Stimulated activated CD4-positive, alpha-beta T cell treated with anti-CD3 and anti-CD28 coated beads, Interleukin-1b, Interleukin-23, amount 100 ng/mL, for 1 hour (primary cell): ENCODE measurements at places on chromosomes 11 and 22.

- DNase-seq, result no peak
These were observed 56.3 kb upstream of the ZBTB44 start for GRCh38 chr11:130370845-130371590.

DNA sequence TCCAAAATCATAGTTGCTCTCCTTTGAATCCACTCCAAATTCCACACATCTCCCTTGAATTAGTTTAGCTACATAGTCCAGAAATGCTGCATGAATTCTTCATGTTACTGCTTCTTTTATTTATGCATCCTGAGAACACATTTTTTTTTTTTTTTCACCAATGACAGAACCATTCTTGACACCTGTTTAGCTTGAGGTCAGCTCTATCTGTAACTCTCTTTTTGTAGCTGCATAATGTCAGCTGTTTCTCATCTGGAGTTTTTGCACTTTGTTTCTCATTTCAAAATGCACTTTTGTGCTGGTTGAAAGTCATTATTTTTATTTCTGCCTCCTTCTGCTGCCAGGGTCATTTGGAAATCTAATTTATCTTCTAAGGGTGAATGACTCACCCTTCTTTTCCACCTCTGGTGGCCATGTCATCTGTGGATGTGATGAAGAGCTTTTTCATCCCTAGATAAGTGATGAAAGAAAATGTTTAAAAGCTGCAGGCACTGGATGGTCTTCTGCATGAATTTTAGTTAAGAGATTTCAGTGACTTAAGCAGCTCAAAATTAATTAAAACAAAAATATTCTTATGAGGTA lies 93.7 kb downstream of the JRKL start:
- DNase-seq, result no peak

DNA sequence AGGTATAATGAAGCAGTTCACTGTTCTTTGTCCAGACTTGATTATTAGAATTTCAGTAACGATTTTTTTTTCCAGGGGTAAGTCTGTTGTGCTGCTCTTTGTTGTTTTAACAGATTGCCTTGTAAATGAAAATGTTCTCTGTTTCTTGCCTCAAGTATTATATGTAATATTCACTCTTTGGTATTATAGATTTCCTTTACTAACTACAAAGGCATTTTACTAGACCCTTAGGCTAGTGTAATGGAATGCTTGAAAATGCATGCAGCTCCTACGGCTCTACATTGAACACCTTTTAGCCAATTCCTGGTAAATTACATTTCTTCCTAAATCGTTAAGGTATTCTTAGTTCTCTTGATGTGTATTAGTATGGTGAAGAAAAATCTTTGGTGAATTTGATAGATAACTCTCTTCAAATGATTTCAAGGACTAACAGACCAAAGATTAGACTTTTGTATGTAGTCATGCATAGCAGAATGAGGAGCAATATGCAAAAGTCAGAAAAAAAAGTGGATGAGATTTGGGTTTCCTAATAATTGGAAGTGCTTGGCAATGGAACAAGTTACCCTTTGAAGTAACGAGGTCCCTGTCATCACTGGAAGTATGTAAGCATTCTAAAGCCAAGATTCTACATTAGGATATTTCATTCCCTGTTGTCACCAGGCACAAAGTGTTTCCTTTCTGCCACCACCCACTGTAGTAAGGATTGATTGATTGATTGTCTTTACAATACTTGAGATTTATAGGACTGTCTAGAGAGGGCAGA lies 113.1 kb downstream of the DBX1 start:
- no peak for DNase-seq

- DNase-seq, result no peak
These were observed 4.6 kb downstream of the FRMD8 start for GRCh38 chr11:65390996-65391395.
